Progenitor cell of endocrine pancreas (in vitro differentiated cells): ENCODE measurements at places on chromosomes 3 and 15.

DNA sequence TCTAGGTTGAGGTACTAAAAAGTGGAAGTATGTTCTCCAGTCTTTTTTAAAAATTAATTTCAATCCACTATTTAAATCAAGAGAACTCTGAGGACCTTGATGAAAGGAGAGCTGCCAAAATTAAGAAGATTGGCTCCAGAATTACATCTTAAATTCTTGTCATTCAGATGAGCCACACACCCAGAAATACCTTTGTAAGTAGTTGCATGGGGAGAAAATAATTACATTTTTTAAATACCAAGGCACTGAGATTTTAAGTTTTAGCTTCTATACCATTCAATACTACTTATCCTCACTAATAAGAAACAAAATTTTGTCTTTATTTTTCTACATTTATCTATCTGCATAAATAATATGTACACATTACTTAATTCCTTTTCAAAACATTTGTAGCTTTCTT lies 1132.8 kb downstream of the OTOL1 start:
- DNase-seq = no peak

GRCh38 chr3:166444336-166444735 lies 607.1 kb upstream of the BCHE start:
- no peak for DNase-seq

DNA sequence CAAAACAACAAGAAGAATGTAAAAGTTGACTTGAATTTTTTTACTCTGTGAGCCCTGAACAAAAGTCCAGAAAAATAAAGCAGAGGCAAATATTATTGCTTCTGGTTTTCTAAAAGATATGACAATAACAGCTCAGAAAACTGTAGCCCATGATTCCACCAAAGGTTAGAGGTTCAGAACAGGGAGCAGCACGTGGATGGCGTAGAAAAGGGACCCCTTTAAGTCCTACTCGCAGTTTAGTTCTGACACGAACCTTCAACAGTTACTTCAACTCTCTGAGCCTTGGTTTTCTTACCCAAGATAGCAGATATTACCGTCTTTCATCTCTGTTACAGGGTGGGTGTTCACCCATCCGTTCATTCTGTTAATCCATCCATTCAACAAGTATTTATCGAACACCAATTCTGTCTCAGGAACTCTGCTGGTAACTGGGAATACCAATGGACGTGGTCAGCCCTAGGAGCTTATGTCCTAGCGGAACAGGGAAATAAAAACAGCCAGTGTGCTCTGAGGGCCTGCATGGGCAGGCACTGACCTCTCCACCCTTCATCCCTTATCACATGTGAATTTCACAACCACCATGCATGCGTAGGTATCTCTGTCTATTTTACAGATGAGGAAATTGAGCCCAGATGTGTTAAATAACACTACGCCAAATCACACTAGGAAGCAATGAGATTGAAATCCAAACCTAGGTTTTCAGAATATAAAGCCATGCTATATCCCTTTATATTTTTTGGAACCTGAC lies 274.2 kb upstream of the ICE2 start:
- DNase-seq = no peak

DNA sequence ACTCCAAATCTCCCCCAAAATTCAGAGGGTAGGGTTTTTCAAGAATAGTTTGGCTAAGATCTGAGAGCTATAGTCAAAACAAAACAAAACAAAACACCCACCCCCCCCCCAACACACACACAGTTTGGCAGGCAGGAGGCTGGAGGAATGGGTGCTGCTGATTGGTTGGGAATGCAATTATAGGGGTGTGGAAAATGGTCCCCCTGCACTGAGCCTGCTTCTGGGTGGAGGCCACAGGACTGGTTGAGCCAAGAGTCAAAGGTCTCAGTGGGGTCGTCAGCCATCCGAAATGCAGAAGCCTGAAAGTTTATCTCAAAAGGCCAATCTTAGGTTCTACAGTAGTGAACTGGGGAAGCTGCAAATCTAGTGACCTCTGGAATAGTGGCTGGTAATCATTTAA lies 2.5 kb upstream of the HACD2 start:
- DNase-seq = no peak
